Stimulated activated CD8-positive, alpha-beta memory T cell treated with anti-CD3 and anti-CD28 coated beads, Interleukin-4, amount 100 ng/mL, for 1 hour (primary cell): ENCODE measurements at places on chromosomes 7 and 10.

- no peak for DNase-seq
Measured at GRCh38 chr10:115830265-115830970, 442.6 kb downstream of the GFRA1 start.

GRCh38 chr10:24251547-24251946 is 42.6 kb downstream of the KIAA1217 start:
- no peak for DNase-seq

GRCh38 chr7:139582671-139583155 is 59.2 kb downstream of the CLEC2L start:
- no peak for DNase-seq

- DNase-seq = no peak
Measured at GRCh38 chr10:87519582-87519981, 14.9 kb downstream of the MINPP1 start.

- no peak for DNase-seq
Measured at GRCh38 chr7:121002048-121002756, 13.7 kb downstream of the CPED1 start.

DNA sequence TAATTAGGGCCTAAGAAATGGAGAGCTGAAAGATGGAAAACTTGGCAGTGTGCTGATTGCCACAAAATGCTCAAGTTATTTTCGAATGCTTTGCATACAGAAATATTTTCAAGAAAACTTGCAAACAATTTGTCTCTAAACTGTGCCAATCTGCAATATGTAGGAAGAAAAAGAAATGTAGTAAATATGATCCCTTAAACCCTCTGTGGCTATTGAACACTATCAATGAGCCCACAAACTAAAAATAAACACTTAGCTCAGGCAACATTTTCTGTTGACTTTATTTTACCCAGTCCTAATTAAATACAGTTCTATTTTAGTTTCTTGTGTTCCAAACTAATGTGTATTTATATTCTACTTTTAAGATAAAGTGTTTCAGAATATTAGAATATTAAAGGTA is 342.1 kb downstream of the SEMA3D start:
- DNase-seq = no peak

DNA sequence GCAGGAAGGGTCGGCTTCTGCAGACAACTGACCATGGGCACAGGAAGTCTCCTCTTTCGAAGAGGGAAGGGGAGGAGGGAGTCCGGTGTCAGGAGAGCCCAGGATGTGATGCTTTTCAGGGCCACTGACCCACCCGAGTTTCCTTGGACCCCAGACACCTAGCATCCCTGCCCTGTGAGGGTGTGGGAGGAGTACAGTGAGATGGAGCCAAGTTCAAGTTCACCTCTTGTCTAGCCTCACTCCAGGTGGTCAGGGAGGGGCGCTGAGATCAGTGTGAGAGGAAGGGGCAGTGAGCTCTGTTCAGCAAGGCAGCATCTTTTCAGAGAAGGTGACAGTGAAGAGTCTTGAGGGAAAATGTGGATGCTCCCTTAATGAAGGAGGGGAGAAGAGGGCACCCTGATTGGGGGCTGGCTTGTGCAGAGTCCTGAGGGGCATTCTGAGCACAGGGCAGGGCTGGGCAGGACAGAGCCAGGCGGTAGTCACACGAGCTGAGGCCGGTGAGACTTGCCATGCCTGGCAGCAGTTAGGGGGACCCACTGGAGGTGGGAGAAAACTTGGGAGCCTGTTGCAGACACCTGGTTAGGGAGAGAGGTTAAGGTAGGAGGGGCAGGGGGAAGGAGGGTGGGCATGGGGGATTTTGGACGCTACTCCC is 49.7 kb downstream of the ADCY1 start:
- DNase-seq = no peak

GRCh38 chr7:119943942-119944600 is 328.9 kb upstream of the KCND2 start:
- no peak for DNase-seq

- no peak for DNase-seq
Measured at GRCh38 chr7:46663025-46663424, 742.0 kb upstream of the IGFBP3 start.

GRCh38 chr10:112526139-112526538 is 79.1 kb downstream of the VTI1A start:
- no peak for DNase-seq

DNA sequence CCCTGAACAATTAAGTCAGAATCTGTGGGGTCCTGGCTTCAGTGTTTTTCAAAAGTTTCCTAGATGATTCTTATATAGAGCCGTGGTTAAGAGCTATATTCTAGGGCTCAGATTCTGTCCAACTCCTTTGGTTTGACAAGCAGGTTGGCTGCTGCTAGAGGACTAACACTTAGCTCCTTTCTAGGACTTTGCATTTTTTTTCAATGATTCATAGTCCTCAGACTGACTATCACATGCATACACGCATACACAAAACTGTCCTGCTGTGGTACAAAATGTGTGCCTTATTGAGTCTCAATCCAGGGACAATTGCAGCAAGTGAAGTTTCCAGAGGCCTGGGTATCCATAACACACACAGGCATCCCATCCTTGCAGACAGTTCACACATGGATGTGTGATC is 392.0 kb downstream of the NRG3 start:
- DNase-seq = no peak

- DNase-seq = no peak
Measured at GRCh38 chr10:122707535-122707934, 7.9 kb upstream of the C10orf120 start.

DNA sequence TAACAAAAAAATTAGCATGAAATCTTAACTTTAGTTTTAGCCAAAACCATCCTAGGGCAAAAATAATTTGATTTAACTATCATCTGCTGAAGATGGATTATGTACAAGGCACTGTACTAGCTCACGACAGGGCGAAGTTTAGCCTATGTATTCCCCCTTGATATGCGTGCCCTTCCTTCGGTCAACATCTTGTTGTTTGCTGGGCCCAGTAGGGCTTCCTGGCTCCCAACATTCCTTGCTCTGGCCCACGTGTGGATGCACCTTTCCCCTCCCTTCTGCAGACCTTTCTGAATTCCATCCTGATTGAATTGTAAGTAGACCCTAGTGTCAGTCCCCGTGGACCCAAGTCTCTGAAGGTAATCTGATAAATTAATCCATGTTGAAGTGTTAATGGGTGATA is 212.0 kb downstream of the RELN start:
- DNase-seq = no peak

DNA sequence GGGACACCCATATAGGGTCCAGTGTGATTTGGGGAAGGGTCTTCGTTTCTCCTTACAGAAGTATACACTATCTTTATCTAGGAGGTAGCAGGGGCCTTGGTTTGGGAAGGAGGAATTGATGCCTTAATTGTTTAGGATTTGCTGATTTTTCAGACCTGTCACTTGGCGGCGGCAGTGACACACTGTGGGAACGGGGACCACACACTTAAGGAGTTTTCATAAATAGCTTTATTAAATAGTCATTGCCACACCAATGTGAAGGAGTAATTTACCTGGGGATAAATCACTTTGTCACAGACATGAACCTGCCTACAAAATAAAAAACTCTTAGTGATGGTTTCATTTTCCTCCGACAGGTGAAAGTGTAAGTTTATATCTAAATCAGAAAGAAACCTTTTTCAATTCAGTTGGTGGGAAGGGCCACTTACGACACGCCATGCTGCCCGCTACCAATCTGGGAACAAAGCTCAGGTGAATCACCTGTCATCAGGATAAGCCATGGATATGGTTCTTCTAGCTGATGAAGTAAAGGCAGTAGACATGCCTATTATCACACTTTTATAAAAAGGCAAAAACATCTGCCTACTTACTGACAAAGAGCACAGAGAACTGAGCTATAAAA is 12.3 kb upstream of the ENO4 start:
- no peak for DNase-seq

DNA sequence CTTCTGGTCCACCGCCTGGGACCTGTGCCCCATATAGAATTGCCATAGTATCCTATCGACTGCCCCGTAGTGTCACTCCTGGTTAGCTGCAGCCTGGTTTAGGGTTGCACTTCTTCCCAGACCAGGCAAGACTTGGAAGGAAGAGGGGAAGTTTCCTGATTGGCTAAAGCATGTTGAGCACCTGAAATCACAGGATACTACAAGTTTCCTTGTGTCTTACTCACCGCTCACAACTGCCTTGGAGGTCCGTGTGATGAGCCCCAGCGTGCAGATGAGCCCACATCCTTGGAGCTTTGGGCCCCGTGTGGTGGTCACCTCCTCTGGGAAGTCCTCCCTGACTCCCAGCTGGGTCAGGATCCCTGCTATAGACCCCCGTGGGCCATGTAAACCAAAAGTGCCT is 73.9 kb upstream of the GTF2I start:
- DNase-seq = no peak

DNA sequence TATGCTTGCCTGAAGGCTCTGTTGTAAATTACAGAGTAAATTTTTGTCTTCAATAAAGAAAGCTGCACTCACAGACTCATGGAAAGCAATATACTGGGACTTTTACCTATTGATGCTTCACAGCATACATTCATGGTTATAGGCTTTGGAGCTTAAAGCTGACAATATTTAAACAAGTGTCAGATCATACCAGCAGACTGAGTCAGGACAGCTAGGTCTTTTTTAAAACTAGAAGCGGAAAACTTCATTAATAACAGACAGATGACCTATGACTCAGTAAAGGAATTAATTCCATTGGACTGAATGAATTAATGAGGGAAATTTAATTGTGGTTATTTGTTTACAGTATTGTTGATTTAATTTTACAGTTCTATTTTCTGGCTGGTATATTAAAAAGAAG is 165.8 kb upstream of the DGKB start:
- DNase-seq = no peak

- no peak for DNase-seq
Measured at GRCh38 chr10:65968871-65969270, 957.0 kb upstream of the LRRTM3 start.
